Stimulated activated CD4-positive, alpha-beta T cell treated with anti-CD3 and anti-CD28 coated beads, Interleukin-2, amount 100 ng/mL, for 24 hours (primary cell): ENCODE measurements at places on chromosomes 16 and 17.

DNA sequence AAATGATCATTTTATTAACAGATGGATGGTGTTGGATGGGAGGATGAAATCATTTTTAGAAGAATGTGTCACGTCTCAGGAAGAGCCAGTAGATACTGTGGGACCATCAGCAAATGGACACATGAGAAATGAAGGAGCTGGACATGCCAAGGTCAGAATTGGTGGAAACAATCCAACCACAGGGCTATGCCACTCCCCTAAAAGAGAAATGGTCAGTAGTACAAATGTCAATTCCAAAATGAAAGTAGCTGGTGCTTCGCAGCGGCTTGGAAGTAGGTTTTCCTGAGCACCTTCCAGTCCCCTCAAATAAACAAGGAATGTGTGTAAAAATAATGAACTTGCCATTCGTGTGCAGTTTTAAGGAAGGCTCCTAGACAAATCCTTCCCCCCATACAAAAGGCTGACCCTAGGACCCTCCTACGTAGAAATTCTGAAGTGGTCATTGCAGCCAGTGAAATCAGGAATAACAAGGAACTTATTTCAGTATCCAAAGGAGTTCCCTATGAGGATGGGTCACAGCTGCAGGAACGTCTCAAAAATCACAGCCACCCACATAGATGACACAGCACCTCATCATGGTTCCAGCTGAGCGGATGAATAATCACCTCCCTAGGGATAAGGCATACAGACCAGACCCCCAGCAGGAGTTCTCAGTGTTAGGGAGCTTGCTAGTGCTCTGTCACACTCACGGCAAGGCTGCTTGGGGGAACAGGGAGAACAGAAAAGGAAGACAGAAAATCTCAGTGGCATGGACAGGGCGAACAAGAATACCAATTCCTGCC lies 239.2 kb downstream of the HS3ST3A1 start:
- no peak for DNase-seq

DNA sequence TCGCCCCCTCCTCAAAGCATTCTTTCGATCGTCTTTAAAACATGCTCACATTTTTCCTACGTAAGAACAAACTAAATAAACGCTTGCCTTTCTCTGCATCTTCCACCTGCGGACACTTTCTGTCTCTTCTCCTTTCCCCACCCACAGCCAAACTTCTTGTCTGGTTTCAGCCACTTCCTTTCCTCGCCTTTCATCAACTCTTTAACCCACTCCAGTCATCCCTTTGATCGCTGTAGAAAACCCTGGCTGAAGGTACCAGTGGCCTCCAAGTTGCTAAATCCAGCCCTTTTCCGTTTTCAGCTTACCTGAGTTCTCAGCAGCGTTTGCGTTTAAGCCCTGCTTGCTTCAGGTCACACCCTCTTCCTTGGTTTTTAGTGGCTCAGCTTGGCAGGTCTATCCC lies 483 bp downstream of the RPA1 start:
- peak; percentile 32 for DNase-seq

- no peak for DNase-seq
These were observed 52.3 kb downstream of the KPNA2 start for GRCh38 chr17:68087851-68088250.

DNA sequence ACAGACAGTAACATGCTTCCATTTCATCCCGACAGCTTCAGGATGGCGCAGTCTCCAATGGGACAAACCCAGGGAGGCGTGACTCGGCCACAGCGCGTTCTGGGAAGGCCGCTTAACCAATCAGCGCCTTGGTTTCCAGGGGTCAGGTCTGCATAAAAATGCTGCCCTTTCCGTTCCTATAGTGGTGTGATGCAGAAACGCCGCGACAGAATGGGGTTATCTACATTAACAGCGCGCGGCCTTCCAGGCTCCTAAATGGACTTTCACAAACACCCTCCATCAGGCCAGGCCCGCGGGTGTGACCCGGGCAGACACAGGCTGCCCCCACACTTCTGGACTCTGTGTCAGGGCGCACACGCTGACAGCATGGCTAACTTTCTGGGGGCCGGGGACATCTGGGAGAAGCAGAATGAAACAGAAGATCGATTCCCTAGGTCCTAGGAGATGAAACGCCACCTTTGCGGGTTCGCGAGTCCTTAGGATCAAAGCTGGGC lies 792 bp downstream of the TMEM231 start:
- peak; percentile 29 for DNase-seq

GRCh38 chr17:40097931-40098845 lies 2.2 kb downstream of the NR1D1 start:
- DNase-seq: no peak

- no peak for DNase-seq
These were observed 104.3 kb upstream of the NUDT7 start for GRCh38 chr16:77617996-77618395.
